ENCODE measurements at places on chromosomes 16 and 17. TPM values are rescaled to one million over a fixed set of nuclear protein-coding genes. Genes with fewer than 3 reads are reported as not detected.

Gene ZP2
- not detected for polyA plus RNA-seq

Gene DNAH2
- polyA plus RNA-seq: 0.06 TPM

Gene MMP28
- 1.1 TPM for polyA plus RNA-seq

DNA sequence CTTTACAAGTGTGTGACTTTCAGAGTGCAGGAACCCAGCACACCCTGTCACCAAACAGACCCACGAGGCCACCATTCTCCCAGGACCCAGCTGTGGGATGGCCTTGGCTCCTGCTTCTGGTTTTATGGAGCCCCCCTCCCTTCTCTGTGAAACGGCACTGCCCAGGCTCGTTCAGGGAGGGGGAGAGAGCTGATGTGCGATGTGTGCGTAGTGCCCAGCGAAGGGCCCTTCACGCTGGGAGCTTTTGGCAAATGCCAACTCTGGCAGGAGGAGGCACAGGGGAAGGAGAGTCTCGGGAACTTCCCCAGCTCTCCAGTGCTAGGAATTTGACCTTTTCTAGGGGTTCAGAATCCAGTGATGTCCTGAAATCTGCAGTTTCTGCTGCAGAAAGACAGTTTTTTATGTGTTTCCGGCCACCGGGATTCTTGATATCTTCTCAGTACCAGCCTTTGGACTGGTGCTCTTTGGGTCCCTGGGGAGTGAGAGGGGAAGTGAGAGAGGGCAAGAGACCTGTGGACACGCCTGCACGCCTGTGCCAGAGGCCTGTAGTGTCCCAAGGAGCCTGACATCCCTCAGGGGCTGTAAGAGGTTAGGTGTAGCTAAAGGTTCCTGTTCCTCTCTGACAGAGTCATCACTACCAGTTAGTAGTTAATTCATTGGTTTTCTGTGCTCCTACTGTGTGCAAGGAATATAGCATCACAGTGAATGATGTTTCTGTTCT, 45.1 kb downstream of the CMIP start:
- no peak for DNase-seq

- no peak for DNase-seq
These were observed 5.4 kb downstream of the CNOT1 start for GRCh38 chr16:58624209-58624608.

- DNase-seq: no peak
These were observed 222.9 kb upstream of the ASIC2 start for GRCh38 chr17:33515974-33516373.
